Upper lobe of right lung (tissue), 1 donor: ENCODE measurements at places on chromosomes 1 and 21. TPM values are rescaled to one million over a fixed set of nuclear protein-coding genes. Genes with fewer than 3 reads are reported as not detected.

- DNase-seq, result no peak
These were observed 68.9 kb upstream of the RAB3GAP2 start for GRCh38 chr1:220341126-220341525.

GRCh38 chr1:172383536-172383935 is 36.9 kb upstream of the C1orf105 start:
- DNase-seq, result no peak

- no peak for DNase-seq
These were observed 294.5 kb upstream of the GREM2 start for GRCh38 chr1:240906477-240906876.

- DNase-seq, result no peak
These were observed 11.2 kb upstream of the ADAMTSL4 start for GRCh38 chr1:150537732-150538684.

DNA sequence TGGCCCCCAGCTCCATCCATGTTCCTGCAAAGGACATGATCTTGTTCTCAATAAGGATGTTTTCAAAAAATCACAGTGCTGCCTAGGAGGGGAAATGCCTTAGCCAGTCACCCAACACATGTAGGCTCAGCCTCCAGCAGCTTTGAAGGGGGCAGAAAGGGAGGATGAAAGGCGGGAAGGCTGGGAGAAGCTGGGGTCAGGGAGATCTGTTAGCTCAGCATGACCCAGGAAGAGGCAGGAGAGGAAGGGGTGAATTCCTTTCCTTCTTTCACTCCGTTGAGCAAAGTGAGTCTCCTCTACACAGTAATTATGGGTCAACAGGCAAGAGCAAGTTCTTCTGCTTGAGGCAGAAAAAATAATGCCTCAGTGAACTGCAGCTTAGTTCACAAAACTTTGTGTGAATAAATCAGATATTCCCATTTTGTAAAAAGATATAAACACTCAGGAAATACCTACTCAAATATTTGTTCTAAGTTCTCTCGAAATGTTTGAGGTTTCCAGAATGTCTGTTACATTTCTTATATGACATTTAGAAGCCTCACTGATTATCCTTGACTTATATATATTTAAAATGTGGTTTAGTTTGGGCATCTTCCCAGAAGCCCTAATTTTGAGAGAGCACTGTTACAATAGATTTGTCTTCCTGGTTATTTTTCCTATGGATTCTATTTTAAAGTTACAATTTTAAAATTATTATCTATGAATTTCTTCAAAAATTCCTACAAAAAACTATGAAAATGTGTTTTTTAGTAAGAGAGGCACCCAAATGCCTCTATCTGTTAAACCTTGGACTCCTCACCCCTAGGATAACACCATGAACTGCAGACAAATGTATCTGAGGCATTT is 116.8 kb downstream of the KCNJ6 start:
- DNase-seq, result no peak

The CYP4B1 gene
- total RNA-seq, result 268 TPM

The SIM2 gene
- total RNA-seq, result not detected

The GOLT1A gene
- 22.4 TPM for total RNA-seq

The ADSS2 gene
- total RNA-seq, result 34.2 TPM
